ENCODE measurements at places on chromosomes 3 and 15.

DNA sequence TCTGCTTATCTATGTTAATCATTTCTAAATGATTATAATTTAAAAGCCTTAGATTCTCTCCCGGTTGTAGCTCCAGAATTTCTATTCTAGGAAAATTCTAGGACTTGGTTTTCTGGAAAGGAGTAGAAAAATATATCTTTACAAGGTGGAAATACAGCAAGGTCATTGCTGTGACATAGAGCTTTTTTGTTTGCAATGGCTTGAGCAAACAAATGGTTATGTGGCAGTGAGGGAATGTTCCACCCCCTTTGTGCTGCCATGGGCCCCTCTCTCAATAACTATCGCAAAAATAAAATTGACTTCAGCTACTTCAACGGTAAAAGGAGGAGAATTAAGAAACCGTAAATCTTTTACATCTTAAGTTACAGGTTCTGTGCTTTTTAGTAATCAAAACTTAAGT is 517.1 kb downstream of the EPHA3 start:
- no peak for DNase-seq

- DNase-seq: no peak
Observed at GRCh38 chr3:183161552-183162336, 790 bp downstream of the LAMP3 start.

DNA sequence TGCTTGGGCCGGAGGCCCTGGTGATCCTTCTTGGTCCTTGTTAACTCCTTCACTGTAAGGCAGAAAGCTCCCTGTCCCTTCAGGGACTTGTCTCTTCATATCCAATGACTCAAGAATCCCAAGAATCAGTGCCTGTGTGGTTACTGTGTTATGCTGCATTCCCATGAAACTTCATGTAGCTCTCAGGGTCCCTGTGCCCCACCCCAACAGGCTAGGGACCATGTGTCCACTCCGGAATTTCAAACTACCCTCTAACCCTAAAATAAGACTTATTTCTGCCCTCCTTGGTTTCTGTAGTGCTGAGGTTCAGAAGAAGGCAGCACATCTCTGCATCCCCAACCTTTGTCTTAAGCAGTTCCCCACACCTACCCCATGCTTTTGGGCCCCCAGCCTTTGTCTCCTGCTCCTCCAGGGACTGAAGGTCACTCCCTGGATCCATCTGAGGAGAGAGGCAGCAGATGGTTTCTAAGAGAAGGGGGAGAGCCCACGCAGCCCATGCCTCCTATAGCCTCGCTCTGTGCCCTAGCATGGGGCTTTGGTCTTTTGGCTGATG is 531 bp upstream of the MAP1A start:
- no peak for DNase-seq

GRCh38 chr3:172307141-172307560 is 141.1 kb downstream of the GHSR start:
- DNase-seq: no peak

- no peak for DNase-seq
Observed at GRCh38 chr15:58058073-58058472, 7.4 kb downstream of the ALDH1A2 start.

DNA sequence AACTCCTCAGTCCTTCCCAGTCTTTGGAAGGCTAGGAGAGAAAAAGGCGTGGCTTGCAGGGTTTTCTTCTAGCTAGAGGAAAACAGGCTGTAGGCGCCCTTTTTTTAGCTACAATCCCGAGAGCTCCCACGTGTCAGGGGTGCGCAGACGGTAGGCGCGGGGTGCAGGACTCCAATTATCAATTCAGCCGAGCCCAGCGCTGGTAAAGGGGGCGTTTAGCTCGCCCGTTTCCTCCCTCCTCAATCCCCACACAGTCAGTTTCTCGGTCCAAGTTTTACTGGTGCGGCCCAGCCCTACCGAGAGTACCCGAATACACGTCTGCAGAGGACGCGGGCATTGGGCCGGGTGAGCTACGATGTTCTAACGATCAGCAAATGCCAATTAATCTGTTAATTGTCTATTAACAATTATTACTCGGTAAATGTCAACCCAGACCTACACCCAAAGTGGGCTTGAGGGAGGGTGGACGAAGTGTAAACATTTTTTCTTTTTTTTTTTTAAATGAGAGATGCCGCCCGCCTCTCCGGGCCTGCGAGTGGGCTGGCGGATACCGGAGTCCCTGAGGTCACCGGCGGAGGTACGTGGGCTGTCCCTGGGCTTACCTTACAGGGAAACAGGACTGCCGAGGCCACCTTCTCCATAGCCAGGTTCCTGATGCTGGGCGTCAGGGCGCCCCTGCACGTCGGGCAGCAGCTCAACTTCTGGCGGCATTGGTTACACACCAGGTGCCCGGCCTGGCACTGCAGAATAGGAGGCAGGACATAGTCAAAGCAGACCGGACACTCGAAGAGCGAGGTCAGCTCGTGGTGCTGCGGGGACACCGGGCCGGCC is 923 bp downstream of the SIAH2 start:
- DNase-seq: peak; percentile 44

Measured in activated CD8-positive, alpha-beta memory T cell treated with anti-CD3 and anti-CD28 coated beads, Interleukin-2, amount 50 U/mL, for 4 hours (primary cell).